ENCODE measurements at places on chromosomes 7 and 10. TPM values are rescaled to one million over a fixed set of nuclear protein-coding genes. Genes with fewer than 3 reads are reported as not detected.

The CHST3 gene
- 5.7 TPM for total RNA-seq

DNA sequence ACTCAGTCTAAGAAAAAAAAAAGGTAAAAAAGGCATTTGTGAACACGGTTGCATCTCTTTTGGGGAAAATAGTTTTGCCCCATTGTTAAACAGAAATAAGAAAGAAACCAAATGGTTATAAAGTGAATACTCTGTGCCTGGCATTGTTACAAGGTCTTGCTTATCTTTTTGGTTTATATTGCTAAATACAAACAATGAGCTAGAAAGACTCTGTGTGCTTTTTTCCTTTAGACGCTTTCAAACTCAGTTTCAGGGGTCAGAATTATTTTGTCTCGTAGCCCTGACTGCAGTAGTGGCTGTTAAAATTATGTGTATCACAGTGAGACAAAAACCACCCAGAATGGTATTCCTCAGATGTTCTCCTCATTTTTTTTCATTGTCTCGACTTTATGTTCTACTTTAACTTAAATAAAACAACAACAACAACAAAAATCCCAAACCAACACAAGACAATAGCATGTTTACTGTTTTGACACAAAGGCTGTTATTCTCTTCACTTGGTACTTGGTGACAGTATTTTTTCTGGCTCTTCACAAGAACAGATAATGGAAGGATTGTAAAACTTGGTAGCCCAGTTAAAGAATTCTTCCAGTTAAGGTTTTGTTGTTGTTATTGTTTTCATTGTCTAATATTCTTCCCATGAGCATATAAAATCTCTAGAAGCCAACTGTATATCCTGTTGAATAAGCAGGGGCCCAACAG lies 190.1 kb downstream of the PLXDC2 start:
- H3K4me3 ChIP-seq, result no peak overlapping the region
- no peaks in the 10 kb centered on the region for H3K27me3 ChIP-seq
- no peak overlapping the region for H3K27ac ChIP-seq
- no peak for DNase-seq
- no peaks in the 10 kb centered on the region for H3K4me1 ChIP-seq

DNA sequence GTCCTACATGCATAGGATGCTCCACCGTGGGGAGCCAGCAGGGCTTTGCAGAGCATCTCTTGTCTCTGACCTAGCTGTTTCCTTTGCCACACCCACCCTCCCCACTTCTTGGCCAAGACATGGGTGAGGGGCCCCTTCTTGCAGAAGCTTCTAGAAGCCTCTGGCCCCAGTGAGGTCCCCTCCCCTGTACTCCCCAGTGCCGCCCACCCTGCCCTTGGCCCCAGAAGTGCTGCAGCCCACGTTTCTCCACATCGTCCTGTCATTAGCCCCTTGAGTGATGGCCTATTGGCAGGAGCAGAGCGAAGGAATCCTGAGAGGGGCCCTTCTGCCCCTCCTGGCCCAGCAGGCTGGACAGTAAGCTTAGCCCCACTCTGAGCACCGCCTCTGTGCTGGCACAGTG lies 43.7 kb downstream of the ALOX5 start:
- no peak overlapping the region for H3K4me3 ChIP-seq
- DNase-seq, result no peak
- no peaks in the 10 kb centered on the region for H3K27me3 ChIP-seq
- no peaks in the 10 kb centered on the region for H3K4me1 ChIP-seq

GRCh38 chr10:127968659-127969058 lies 61.8 kb downstream of the PTPRE start:
- DNase-seq, result no peak
- H3K4me3 ChIP-seq, result no peak overlapping the region
- peaks cover 6% of the 10 kb centered on the region for H3K4me1 ChIP-seq
- no peak overlapping the region for H3K27ac ChIP-seq
- no peaks in the 10 kb centered on the region for H3K36me3 ChIP-seq

DNA sequence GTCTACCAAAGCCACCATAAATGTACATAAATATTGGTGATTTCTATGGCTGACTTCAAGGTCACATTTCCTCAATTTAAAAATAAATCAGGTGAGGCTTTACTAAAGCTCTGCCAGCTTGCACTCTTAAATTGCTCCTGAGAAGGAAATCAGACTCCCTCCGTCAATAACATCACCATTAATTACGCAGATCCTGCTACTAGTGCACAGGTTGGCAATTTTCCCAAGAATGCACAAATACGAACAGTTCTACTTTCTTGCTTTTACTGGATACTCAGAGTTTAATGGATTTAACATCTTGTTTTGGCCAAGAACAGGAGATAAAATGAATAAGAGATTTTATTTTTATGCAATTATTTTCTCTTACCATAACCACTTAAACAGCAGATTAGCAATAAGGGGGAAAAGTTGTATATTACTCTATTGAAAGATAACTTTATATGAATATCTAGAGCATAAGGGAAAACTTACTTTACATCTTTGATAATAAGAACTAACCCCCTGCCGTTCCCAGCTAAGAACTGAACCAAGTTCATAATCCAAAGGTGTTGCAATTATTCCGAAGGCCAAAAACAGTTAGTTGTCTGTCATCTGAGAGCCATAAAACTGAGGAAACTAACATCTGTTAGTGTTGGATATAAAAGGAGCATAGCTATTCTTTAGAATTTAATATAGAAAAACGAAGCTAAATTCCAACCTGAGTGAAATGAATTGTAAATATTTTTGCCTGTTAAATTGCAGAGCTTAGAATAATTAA lies 140.5 kb downstream of the TWIST1 start:
- H3K36me3 ChIP-seq, result no peaks in the 10 kb centered on the region
- H3K4me1 ChIP-seq, result no peaks in the 10 kb centered on the region
- H3K4me3 ChIP-seq, result no peak overlapping the region
- DNase-seq, result no peak

- H3K27ac ChIP-seq, result no peak overlapping the region
- no peaks in the 10 kb centered on the region for H3K36me3 ChIP-seq
- H3K4me1 ChIP-seq, result no peaks in the 10 kb centered on the region
- no peak for DNase-seq
- no peak overlapping the region for H3K4me3 ChIP-seq
Measured at GRCh38 chr10:1425879-1426278, 311.4 kb downstream of the ADARB2 start.

- no peak overlapping the region for H3K27ac ChIP-seq
- no peaks in the 10 kb centered on the region for H3K4me1 ChIP-seq
- H3K4me3 ChIP-seq, result no peak overlapping the region
- H3K27me3 ChIP-seq, result no peaks in the 10 kb centered on the region
Measured at GRCh38 chr10:87842220-87842641, 21.1 kb downstream of the KLLN start.

DNA sequence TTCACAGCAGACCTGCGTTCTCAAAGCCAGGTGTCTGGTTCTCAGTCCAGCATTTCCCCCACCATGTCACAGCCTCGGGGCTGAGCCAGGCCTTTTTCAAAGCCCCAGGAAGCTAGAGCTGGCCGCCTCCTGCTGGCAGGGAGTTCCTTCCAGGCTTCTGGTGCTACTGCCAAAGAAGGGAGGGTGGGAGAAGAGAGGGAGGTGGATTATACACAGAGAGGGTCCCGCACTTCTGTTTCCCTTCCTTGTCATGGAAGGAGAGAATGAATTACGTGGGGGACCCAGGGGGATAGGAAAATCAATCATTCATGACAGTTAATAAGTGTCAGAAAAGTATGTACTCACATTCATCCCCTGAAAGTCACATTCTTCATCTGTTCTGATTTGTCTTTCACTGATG lies 600 bp upstream of the LGI1 start:
- H3K27me3 ChIP-seq, result peaks cover 2% of the 10 kb centered on the region
- no peak for DNase-seq
- H3K4me3 ChIP-seq, result no peak overlapping the region
- H3K36me3 ChIP-seq, result no peaks in the 10 kb centered on the region
- peaks cover 11% of the 10 kb centered on the region for H3K4me1 ChIP-seq
- no peak overlapping the region for H3K27ac ChIP-seq

All from H1 (cell line).